ENCODE measurements at places on chromosomes 7 and 10.

- no peak for DNase-seq
These were observed 293.0 kb downstream of the ZWINT start for GRCh38 chr10:56068040-56068439.

GRCh38 chr10:7409045-7409731 lies 1.6 kb downstream of the SFMBT2 start:
- peak; percentile 50 for DNase-seq

GRCh38 chr10:102712089-102712488 lies 2.1 kb downstream of the ARL3 start:
- DNase-seq: no peak

GRCh38 chr7:73549176-73549575 lies 8.3 kb downstream of the BCL7B start:
- no peak for DNase-seq

DNA sequence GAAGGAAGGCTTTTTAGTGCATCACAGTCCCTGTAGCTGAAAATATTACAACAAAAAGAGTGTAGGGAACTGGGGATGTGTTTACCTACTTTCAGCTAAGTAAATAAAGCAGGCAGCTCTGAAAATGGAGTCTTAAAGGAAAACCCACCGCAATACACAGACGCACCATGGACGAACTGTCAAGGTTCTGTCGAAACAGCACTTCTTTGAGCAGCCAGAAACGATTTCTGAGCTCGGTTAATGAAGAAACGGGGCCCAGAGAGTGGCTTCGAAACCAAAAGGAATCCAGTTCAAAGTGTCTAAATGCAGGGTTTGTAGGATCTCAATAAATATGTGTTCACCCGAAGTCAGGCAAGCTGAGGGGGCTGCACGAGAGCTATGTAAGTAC lies 275.4 kb upstream of the NEBL start:
- no peak for DNase-seq

- no peak for DNase-seq
These were observed 13.9 kb downstream of the MEST start for GRCh38 chr7:130505753-130506152.
